ENCODE measurements at places on chromosomes 2 and 18.

- DNase-seq = no peak
Observed at GRCh38 chr2:128732976-128733431, 414.3 kb upstream of the HS6ST1 start.

DNA sequence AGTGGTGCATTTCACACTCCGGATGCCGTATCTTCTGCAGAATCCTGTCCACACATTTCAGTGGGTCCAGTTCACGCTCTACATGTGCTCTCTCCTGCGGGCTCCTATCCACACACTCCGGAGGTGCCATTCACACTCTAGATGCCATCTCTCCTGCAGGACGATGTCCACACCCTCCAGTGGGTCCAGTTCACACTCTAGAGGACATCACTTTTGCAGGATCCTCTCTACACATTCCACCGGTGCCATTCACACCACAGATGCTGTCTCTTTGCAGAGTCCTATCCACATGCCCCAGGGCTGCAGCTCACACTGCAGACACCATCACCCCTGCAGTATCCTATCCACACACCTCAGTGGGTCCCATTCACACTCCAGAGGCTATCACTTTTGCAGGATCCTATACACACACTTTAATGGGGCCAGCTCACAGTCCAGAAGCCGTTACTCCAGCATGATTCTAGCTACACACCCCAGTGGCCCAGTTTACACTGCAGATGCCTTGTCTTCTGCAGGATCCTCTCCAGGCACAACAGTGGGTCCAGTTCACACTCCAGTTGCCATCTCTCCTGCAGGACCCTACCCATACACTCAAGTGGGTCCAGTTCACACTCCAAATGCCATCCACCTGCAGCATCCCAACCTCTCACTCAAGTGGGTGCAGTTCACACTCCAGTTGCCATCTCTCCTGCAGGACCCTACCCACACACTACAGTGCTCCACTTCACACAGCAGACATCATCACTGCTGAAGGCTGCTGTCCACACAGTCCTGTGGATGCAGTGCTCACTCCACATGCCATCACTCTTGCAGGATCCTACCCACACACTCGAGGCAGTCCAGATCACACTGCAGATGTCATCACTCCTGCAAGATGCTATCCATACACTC lies 2.1 kb upstream of the PXDN start:
- no peak for DNase-seq

- no peak for DNase-seq
Observed at GRCh38 chr2:158131919-158132566, 30.4 kb downstream of the UPP2 start.

GRCh38 chr2:191401287-191401686 lies 156.1 kb downstream of the MYO1B start:
- DNase-seq = no peak

GRCh38 chr18:22695674-22696073 lies 237.5 kb upstream of the RBBP8 start:
- DNase-seq = no peak

DNA sequence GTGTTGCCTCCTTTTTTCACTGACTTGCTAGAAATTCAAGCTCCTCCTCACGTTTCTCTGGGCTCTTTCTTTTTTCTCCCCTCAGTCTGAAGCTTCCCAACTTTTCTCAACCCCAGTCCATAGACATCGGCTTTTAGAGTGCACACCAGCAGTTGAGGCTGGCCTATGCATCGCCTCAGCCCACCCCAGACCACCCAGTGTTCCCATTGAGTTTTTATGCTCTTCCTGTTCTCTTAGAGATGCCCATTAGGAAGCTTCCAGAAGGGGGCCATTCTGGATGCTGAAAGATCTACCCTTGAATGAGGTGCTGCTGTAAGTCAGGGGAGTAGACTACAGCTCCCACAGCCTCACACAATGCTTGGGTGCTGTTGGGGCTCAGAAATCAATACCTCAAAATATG lies 12.0 kb upstream of the GYPC start:
- DNase-seq = no peak

DNA sequence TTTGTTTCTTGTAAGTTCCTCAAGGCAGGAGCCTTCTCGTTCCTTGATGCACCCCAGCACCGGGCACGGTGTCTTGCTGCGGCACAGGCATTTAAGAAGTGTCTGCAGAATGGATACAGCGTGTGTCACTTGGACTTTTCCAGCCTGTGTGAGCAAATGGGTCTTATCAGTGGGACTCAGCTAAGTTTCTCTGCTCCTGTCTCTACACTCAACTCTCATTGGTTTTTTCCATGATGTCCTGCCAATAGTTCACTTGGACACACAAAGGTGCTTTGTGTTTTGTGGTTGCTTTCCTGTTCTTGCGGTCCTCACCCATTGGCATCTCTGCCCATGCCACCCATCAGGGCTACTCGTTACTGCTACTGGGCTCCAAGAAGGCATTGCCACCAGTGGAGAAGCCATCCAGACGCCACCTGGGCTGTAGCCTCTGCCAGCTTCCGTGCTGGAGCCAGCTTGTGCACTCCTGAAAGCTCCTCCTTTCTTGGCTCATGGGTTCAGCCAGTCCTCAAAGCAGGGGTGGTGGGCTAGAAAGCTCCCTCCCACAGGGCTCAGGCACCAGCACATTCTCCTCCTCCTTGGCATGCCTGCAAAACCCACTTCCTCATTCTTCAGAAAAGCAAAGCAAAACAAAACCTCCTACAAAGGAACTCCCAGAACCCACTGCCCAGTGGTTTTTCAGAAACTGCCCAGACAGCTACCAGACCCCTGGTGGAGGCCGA lies 41.4 kb downstream of the IL1R2 start:
- DNase-seq = no peak

- no peak for DNase-seq
Observed at GRCh38 chr18:11654736-11655605, 34.1 kb upstream of the GNAL start.

DNA sequence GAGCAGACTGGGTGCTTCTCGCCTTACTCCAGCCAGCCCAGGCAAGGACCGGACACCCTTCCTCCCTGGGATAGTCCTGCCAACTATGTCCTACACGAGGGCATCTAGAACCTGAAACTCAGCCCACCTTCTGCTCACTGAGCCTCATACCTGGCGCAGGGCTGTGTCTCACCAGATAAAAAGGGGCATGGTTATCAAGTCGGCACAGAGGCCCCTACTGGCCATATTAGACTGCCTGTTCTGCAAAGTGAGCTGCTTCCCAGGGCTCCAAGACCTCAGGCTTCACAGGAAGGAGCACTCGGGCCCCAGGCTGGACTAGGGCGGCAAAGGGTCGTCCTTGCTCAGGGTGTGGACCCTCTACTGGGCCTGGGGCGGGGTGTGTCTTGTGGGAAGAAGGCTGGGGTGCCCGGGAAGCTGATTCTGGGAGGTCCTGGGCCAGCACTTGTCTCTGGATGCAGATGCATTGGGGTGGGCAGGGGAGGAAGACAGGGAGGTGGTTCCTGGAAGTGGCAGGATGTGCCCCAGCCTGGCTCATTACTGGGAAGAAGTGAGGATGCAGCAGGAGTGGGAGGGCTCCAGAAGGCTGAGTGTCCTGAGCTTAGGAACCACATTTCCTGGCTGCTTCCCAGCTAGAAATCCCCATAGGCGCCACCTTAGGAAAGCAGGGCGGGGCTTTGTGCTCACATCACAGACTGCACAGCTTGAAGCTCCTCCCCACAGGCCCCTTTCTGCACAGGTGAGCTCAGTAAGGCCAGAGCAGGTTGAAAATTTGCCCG lies 19.6 kb downstream of the EHD3 start:
- no peak for DNase-seq

GRCh38 chr2:27412419-27413152 lies 3.2 kb upstream of the PPM1G start:
- no peak for DNase-seq

DNA sequence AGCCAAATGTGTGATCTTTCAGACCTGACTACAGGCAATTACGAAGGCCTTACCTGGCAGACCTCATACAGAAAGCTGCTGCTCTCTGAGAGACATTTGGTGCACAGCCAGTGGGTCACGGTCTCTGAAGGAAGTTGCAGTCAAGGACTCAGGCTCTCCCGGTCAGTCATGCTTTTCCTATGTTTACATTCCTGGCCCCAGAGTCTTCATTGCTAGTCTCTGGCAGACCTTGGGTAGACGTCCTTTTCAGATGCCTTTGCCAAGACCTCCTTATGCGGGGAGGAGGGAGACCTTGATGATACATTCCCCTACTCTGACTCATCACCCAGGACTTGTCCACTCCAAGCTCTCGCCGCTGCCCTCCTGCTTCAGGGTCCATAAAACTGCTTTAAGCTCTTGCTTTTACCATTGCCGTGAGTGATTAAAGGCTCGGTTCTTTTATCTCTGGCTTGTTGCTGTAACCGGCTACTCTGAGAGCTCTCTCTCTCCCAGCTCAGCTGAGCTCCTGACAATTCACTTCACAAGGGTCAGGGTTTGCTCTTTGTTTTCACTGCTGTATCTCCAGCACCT lies 62.0 kb upstream of the SLC35F5 start:
- DNase-seq = no peak

- no peak for DNase-seq
Observed at GRCh38 chr2:195667974-195668373, 10.9 kb downstream of the SLC39A10 start.

DNA sequence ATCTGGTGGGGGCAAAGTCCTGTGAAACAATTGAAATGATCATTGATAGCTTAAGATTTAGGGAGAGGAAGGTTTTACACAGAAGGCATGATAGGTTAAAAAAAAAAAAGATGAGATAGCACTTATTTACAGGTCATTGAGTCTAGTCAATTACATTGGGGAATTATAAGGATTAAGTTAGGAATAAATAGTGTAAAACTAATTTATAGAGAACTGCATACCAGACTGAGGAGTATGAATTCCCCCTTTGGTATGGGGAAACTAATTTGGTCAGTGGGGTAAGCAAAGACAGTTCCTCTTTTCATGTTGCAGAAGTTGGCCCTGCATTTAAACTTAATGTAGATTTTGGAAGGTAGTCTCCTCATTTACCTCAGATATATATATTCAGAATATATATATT lies 10.8 kb downstream of the GLS start:
- no peak for DNase-seq

GRCh38 chr2:7233126-7233525 lies 315.9 kb downstream of the RNF144A start:
- DNase-seq = no peak

DNA sequence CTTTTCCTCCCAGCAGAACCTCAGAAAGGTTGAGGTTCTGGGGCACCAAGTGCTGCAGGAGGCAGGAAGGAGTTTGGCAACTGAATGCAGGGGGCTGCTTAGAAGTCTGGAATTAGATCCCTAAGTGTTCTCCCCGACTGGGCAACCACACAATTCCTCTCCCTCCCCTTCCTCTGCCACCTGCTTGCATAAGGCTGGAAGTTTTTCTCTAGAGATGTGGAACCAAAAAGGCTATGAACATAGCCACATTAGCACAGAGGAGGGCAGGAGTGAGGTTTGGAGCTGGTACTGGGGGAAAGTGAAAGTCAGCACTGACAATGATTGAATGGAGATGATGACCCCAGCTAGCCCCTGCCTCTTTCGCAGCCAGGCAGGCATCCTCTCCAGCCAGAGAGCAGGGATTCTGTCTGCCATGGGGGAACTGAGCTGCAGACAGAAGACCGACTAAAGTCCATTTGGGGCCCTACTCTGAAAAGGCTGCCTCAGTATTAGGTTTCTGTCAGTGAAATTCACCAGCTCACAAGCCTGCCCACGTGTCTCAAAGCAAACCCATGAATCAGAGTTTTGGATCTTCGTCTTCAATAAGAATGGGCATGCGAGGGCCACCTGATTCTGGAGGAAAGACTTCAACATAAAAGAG lies 87.9 kb upstream of the ITGA6 start:
- DNase-seq = no peak

GRCh38 chr2:74385396-74385795 lies 5.3 kb upstream of the DCTN1 start:
- DNase-seq = no peak

DNA sequence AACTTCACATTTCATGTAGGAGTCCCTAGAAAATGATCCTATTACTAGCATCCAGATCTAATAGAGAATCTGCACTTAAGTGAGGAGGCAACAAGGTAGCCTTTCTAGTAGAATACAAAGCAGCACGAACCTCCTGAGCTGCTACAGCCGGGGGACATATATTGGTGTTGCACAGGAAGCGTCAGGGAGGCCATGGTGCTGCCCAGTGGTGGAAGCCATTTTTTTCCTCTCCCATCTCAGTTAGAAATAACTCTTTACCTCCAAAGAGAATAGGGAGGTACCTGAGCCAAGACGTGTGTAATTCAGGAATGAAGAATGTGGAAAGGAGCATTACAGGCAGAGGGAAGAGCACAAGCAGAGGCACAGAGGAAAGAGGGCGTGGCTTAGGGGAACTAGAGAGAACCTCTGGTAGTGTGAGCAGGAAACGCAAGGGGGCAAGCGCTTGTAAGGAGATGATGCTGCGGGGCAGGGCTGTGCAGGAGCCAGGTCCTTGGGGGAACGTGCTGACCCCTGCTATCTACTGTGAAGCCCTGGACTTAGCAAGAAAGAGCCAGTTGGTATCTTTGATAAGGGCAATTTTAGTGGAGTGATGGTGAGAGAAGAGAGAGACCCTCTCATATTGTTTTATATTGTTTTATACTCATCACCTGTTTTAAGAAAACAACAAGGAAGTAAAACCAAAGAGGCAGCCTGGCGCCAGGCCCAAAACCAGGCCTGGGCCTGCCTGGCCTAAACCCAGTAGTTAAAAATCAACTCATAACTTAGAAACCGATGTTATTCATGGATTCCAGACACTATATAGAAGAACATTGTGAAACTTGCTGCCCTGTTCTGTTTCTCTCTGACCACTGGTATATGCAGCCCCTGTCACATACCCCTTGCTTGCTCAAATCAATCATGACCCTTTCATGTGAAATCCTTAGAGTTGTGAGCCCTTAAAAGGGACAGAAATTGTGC lies 50.0 kb upstream of the TTC39C start:
- no peak for DNase-seq

DNA sequence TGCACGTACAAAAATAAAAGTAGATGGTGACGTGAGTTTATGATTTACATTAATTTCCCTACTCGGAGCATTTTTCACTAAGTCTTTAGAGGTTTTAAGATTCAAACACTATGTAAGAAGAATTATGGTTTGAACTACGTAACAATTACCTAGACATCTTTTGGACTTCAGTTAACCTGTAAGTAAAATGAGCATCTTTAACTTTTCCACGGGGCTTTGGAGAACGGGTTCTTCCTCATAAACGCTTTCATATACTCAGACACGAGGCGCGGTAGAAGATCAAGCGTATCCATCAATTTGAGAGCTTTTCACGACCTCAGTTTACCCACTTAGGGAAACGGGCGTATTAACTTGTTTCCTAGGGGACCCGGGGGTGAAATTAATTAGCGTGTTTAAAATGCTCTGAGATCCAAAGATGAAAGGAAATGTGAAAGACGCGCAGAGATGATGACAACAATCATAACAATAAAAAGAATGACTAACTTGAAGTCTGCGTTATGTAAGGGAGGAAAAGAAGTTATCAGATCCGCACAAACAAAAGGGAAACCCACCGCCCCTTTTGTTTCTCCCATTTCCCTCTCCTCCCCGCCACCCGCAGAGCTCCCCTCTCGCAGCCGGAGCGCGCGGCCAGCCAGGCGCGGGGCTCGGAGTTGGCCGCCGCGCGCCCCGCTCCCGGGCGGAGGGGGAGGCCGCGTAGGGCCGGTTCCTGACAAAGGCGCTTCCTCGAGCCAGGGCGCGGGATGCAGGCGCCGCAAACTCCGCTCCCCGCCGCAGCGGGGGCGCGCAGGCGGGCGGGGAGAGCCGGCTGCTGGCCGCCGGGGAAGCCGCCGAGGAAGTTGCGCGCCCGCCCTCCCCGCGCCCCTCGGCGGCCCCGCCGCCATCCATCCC lies 807 bp downstream of the PELI1 start:
- peak; percentile 6 for DNase-seq

- DNase-seq = peak; percentile 53
Observed at GRCh38 chr18:41906528-41907146, 48.4 kb upstream of the PIK3C3 start.

- no peak for DNase-seq
Observed at GRCh38 chr2:180411661-180412060, 404.6 kb upstream of the CWC22 start.

- peak; percentile 19 for DNase-seq
Observed at GRCh38 chr2:62270728-62271127, 74.8 kb downstream of the B3GNT2 start.

Measured in NCI-H1092 (cell line).